WTC11 (cell line): ENCODE measurements at places on chromosomes 2 and 18. TPM values are rescaled to one million over a fixed set of nuclear protein-coding genes. Genes with fewer than 3 reads are reported as not detected.

The MTA3 gene
- 153 to 173 TPM (median 157 TPM) in 3 replicates for total RNA-seq

- DNase-seq, result no peak
These were observed 70.0 kb downstream of the SLC25A12 start for GRCh38 chr2:171824086-171824485.

- no peak for DNase-seq
These were observed 3.6 kb downstream of the ALPI start for GRCh38 chr2:232459419-232460035.

- DNase-seq, result no peak
These were observed 2.7 kb upstream of the ASNSD1 start for GRCh38 chr2:189658306-189659212.

DNA sequence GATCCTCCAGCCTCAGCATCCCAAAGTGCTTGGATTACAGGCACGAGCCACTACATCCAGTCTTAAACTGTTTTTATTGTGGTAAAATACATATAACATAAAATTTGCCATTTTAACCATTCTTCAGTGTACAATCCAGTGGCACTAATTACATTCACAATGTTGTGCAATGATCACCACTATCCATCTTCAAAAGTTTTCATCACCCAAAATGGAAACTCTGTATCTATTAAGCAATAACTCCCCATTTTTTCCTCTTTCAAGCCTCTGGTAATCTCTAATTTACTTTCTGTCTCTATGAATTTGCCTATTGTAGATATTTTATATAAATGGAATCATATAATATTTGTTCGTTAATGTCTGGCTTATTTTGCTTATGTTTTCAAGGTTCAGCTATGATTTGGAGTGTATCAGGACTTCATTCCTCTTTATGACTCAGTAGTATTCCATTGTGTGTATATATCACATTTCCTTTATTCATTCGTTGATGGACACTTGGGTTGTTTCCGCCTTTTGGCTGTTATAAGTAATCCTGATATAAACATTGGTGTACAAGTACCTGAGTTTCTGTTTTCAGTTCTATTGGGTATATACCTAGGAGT, 71.8 kb downstream of the GFPT1 start:
- DNase-seq, result no peak

DNA sequence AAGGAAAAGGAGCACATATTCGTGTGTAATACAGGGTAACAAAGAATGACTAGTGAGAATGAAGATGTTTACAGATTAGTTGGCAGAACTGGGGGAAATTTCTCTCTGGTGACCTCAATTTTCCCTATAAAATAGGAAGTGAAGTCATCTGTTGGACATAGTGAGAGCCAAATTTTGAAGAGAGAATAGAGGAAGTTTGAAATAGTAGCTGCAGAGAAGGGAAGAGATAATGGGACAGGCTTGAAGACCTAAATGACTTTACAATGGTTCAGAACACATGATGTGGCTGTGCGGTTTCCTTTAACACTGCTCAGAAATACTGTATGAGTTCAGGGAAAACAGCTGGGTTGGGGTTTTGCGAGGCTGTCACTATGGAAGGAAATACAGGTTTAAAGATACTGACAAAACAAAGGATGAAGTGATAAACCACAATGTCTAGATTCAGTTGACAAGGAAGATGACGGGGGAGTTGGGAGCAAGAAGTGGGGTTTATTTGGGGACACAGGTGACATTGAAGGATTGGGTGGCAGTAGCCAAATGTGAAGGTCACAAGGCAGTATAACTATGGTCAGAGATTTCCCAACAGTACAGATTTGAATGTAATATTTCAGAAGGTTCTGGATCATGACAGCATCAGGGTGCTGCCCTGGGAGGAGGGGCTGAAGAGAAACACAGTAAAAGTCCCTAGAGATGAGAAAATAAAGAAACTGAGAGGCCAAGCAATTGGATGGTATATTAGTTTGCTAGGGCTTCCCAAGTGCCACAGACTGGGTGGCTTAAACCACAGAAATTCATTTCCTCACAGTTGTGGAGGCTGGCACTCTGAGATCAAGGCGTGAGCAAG, 82.6 kb upstream of the TANK start:
- no peak for DNase-seq

The CCDC148 gene
- 1.7 to 2.1 TPM (median 1.9 TPM) in 3 replicates for total RNA-seq

DNA sequence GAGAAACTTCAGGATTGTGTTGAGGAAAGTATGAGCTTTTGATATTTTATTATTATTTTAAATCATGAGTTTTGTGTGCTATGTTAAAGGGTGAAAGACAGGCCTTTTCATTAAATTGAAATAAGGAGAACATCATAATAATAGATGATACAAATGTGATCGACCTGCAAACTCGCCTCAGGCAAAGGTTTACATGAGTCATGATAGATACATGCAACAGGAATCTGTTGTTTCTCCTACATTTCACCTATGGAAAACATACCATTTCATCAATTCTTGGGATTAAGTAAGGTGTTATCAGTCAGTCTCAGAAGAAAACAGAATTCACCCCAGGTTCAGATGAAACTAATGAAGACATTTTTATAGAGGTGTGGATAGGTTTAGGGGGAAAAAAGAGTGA, 1992.5 kb upstream of the PIK3C3 start:
- DNase-seq, result no peak

GRCh38 chr2:128552141-128552805, 233.6 kb upstream of the HS6ST1 start:
- no peak for DNase-seq

The SPC25 gene
- 23.2 to 29.2 TPM (median 28.6 TPM) in 3 replicates for total RNA-seq

GRCh38 chr2:227152093-227152766, 11.8 kb downstream of the COL4A4 start:
- no peak for DNase-seq

The SCYGR3 gene
- total RNA-seq, result not detected in 3 replicates

DNA sequence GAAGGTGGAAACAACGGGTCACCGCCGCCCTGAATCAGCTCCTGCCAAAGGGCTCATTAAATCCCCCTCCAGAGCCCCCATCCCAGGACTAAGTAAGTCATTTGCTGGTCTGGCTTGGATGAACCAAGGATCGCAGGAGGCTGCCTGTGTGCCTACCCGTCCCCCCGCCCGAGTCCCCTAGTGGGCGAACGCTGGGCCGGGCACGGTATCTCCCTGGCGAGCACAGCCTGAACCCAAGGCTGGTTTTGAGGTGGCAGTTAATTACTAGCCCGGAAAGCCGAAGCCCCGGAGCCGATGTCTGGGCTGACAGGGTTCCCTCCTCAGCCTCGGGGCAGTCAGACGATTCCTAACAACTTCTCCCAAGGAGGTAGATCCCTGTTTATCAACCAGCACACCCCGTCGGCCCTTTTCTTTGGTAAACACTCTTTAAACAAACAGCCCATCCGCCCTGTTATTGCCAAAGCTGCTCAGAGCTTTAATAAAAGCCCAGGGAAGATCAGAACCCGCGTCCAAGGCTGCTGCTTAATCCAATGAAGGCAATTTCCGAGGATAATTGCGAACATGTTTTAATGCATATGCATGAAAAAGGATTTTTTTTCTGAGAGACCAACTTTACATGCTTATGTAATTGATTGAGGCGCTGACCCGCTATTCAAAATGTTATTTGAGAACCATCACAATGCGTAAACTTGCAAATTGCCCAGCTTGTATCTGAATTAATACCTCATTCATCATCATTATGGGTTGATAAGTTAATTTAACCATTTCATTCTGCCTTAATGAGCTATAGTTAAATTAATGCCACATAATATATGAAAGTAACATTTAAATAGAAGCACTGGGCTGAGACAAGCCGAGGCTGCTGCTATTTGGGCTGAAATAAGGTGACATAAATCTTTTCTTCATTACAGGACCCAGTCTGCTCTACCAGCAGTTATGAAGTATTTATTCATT, 10.5 kb downstream of the EVX2 start:
- no peak for DNase-seq

DNA sequence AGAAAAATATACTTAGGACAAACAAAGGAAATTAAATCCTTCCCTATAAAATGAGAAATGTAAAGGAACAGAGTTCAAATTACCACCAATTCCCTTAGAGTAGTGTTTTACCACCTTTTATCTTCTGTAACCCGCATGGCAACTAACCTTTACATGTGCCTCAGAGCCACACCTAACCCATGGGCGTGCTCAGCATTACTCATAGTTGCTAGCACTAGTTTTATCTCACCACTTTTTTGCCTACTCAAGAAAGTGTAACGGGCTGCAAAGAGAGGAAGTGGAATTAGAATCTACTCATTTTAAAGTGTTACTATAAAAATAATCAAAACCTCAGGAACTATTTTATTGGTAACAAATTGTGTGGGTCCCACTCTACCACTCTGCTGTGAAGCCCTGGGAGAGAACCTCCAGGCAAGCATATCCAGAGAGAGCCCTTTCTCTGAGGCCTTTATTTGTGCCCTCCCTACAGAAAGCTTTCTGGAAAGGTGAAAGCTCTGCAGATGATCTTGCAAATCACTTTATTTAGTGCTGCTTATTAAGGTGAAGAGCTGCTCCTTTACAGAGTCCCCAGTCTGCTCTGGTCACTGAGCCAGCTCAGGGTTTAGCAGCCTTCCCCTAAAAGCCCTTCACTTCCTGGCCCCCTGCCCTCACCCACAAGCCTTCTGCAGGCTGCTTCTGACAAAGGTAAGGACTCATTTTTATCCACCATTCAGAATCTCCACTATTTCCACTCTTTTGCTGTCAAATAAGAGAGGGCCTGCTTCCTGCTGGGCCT, 98.8 kb downstream of the TRABD2A start:
- DNase-seq, result no peak

DNA sequence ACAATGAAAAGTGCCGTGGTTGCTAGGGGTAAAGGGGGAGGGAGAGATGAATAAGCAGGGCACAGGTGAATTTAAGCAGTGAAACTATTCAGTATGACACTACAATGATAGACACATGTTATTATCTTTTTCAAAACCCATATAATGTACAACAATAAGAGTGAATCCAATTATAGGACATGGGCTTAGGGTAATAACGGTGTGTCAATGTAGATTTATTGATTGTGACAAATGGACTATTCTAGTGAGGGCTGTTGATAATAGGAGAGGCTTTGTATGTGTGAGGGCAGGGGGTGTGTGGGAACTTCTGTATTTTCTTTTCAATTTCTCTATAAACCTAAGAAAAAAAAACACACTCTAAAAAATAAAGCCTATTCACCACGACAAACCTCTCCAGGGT, 223.8 kb downstream of the RIT2 start:
- DNase-seq, result no peak
